NCI-H1417 treated with DMSO at 0.1 percent for 48 hours (cell line): ENCODE measurements at places on chromosomes 3 and 15.

DNA sequence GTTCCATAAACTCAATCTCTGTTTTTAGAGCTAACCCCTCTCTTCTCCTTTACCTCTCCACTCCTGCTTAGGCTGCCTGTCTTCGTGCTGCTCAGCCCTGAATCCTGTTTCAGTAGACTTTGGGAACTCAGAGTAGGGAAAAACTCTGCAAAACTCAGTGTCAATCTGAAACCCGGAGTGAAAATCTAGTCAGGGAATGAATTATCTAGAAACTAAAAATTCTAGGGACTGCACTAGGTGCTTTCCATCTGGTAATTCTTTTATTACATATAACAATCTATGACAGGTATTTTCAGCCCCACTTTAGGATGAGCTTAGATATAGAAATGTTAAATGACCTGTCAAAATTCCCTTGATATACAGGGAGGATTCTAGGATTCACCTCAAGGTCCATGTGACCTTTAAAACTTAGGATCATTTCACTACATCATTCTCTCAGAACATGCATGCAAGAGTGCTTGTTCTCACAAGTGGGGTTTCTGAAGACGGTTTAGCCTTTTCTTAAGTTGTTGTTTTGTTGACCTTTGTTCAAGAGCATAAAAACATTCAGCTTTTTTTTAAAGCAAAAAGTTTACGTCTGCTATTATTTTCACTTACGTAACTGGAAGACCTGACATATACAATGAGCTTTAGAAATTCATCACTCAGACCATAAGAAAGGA lies 108.2 kb upstream of the MBNL1 start:
- no peak for DNase-seq

DNA sequence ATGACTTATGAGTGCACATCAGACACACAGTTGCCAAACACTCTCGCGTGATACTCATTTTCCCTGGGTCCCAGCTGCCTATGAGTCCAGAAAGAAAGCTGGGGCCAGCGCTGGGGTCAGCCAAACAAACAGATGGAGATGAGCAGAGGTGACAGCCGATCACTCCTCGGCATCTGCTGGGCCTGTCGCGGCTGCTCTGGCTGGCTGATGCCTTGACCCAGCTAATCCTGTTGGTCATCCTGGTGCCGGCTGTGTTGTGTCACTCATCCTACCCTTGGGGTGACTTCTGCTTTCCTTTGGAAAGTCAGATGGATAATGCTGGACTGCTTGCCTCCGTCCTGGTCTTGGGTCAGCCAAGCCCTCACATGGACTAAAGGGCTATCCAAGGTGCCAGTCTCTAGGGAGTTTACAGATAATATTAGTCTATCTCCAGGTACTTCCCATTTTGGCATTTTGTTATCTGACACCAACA lies 105.3 kb upstream of the PDZRN3 start:
- no peak for DNase-seq

DNA sequence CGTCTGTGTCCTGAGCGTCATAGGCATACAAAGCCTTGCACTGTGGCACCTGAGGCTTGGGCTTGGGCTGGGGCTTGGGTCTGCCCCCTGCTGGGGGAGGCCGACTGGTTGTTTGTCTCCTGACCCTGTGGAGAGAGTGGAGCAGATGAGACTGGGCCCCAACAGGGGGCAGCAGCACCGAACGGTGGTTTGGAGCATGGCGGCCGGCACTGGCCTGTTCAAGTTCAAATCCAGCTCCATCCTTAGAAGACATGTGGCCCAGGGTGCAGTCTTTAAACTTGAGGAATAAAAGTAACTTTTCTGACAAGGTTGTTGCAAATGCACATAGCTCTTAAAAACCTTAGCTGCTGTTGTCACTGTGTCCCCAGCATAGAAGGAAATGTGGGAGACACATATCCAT lies 33.3 kb downstream of the CCNB2 start:
- no peak for DNase-seq

DNA sequence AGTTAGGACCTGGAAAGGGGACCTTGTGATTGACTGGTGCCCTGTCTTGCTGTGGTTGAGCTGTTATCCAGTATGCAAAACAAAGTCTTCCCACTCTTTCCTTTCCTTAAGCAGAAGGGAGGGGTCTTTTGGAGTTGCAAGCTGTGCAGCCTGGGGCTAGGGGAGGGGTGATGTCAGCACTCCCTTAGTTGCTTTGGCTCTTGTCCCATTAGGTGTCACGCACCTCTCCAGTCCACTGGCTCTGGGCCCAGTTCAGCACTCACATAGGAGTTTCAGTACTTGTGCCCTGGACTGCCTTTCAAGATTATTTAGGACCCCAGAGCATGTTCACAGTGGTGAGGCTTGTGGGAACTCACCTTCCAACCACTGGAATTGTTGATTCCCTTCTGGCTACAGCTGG lies 238.5 kb downstream of the DOCK3 start:
- DNase-seq = no peak

DNA sequence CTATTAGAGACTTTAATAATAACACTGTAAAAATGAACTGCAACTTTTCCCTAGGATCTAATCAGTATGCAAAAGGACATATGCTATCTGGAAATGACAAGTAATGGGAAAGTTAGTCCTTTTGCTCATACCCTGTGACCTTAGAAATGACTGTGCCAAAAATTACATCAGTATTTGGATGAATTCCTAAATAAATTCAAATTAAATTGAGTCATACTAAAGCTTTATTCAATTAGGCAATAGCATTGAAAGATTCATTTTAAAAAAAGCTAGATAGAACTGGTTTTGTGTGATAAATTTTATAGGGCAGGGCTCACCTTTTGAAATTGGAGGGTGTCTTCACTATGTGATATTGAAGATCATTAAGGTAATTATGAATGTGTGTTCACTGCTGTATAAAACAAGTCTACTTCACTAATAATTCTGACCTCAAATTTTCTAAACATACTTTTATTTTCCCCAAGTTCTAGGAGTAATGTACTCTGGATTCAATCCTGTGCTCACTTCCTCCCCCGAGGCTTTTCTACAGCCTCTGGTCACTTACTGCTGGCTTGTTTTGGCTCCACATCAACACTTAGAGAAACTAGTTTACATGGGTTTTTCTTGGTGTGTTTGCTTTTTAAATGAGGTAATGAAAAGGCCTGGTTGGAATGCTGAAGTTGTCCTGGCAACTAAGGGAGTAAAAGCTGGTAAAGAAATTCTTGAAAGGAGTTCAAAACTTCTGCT lies 44.4 kb upstream of the SPTSSB start:
- DNase-seq = no peak

GRCh38 chr15:78904599-78905358 lies 32.1 kb downstream of the MORF4L1 start:
- no peak for DNase-seq

DNA sequence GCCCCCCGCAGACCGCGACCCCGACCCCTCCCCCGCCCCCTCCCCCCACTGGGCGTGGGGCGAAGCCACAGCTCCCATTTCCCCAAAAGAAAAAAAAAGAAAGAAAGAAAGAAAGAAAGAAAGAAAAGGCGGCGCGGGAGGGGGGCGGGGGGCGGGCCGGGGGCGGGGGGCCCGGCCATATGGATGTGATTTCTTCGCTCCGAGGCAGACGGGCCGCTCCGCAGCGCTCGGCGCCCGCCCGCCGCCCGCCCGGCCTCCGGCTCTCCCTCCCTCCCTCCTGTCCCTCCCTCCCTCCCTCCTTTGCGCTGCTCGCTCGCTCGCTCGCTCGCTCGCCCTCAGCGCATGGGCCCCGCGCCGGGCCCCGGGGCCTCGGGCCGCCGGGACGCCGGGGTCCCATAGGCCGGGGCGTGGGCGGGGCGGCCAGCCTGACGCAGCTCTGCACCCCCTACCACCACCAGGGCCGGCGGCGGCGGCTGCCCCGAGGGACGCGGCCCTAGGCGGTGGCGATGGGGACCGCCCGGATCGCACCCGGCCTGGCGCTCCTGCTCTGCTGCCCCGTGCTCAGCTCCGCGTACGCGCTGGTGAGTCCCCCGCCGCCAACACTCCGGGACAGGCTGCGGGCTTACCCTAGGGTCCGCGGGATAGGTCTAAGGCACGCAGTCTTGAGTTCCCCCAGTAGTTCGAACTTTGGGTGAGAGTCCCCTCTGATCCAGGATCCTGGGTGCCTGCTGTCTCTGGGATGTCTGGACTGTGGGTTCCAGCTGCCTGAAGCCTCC lies 5.7 kb downstream of the PTH1R start:
- no peak for DNase-seq

GRCh38 chr15:89836267-89837133 lies 21.8 kb upstream of the ANPEP start:
- no peak for DNase-seq

GRCh38 chr3:142929109-142929508 lies 34.4 kb downstream of the PAQR9 start:
- no peak for DNase-seq

GRCh38 chr3:64732576-64732975 lies 44.8 kb upstream of the ADAMTS9 start:
- DNase-seq = no peak

GRCh38 chr15:90650956-90651689 lies 66.0 kb upstream of the BLM start:
- DNase-seq = no peak

GRCh38 chr3:41190509-41191284 lies 8.6 kb upstream of the CTNNB1 start:
- no peak for DNase-seq

GRCh38 chr3:45759851-45760250 lies 36.5 kb downstream of the SLC6A20 start:
- no peak for DNase-seq

DNA sequence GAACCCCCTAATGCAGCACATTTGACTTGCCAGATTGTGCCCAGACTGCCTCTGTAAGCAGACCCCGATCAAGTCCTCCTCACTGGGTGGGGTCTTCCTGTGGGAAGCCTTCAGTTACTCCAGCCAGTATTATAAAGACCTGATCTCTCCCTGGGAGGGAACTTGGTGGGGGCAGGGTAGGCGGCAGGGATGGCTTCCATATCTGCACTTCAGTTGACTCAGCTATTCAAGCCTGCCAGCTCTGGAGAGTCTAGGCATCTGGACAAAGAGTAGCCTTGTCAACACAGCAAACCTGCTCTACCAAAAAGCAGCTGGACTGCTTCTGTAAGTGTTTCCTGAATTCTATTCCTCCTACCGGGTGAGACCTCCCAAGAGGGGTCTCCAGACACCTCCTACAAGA lies 21.0 kb upstream of the SLC25A38 start:
- DNase-seq = no peak

GRCh38 chr3:4644951-4645350 lies 151.8 kb downstream of the ITPR1 start:
- DNase-seq = no peak

- no peak for DNase-seq
These were observed 11.2 kb downstream of the DENND6A start for GRCh38 chr3:57681691-57682090.

DNA sequence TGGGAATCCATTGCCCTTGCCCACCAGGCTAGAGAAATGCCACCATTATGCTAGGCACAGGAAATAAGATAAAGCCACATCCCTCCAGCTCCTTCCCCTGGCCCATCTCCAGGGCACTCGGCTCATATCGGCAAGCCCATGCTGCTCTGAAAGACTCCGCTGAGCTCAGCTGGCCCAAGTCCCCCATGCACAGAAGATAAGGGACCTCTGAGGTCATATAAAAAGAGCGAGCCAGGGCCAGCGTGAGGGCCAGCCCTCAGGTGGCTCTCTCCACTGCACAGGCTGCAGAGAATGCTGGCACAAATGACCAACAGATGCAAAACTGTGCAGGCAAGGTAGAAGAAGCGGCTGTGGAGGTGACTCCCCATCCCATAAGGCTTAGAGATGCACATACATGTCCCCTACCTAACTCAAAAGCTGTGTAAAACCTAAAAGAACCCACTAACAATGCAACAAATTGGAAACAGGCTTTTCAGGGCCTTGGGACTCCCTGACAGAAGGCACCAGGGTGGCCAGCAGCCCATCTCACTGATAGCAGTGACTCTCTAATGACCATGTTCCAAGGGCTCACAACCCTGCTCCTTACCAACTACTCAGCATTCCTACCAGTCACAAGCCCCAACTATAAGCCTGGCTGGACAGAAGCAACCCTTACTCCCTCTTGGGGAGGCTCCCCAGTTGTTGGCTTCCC lies 3.0 kb downstream of the RAB6B start:
- no peak for DNase-seq

- DNase-seq = no peak
These were observed 129.1 kb upstream of the UMPS start for GRCh38 chr3:124601190-124601589.

DNA sequence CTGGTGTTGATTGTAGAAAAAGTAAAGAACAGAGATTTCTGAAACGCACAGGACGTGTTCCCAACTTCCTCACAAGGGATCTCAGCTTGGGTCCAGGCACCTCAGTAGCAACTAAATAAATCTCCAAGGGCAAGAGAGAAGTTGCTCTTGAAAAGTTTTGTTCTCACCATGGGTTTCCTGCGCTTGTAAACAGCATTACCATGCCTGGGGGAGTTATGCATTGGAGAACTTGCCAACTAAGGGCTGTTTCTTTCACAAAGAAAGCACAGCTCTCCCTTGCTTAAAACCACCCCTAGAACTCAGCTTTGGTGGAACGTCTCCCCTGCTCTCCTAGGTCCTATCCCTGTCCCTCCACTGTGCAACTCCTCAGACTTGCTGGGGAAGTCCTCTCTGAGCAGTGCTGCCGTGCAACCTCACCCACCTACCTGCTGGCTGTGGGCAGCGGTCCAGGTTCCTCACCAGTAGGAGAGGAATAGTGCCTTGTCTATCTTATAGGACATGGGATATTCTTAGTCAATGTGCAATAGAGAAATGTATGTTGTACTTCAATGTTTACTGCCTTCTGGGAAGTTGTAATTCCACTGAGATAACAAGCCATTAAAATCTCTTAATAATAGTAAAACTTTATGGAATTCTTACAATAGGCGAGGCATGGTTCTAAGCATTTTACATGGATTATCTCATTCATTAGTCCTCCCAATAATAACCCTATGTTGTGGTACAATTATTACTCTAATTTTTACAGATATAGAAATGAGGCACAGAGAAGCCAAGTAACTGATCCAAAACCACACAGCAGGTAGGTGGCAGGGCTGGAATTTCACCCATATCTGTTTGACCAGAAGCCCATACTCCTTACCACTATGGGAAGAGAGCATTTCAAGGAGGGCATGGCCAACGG lies 51.5 kb downstream of the UMPS start:
- no peak for DNase-seq

- DNase-seq = no peak
These were observed 171.4 kb downstream of the CACNA1D start for GRCh38 chr3:53665608-53666425.

GRCh38 chr15:49946681-49947080 lies 172.4 kb downstream of the ATP8B4 start:
- DNase-seq = no peak

- DNase-seq = no peak
These were observed 60.3 kb downstream of the STRIT1 start for GRCh38 chr3:155233213-155233612.
